ENCODE measurements at places on chromosomes 5 and 9.

DNA sequence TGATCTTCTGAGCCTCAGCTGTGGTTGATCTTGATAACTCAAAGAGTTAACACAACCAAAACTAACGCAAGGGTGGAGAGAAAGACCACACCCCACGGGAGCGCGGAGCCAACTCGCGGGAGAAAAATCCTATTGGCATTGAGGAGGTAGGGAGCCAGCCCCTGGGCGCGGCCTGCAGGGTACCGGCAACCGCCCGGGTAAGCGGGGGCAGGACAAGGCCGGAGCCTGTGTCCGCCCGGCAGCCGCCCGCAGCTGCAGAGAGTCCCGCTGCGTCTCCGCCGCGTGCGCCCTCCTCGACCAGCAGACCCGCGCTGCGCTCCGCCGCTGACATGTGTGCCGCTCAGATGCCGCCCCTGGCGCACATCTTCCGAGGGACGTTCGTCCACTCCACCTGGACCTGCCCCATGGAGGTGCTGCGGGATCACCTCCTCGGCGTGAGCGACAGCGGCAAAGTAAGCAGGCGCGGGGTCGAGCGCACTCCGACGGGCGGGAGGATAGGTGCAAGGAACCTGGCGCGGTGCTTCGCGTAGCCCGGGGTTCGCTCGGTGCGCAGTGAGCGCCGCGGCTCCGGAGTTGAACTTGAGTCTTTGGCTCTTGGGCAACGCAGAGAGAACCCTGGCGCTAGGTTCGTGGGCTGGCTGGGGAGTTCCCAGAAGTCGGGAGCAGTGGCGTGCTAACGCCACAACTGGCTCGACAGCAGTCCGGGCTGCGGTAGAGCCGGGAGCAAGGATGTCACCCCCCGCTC lies at the start of gene GDA:
GDA (plus strand) TSS at position 210 of the 745 bp plus-strand sequence; CDS start at position 330, 120 bp downstream.
- peak; percentile 78 for DNase-seq

DNA sequence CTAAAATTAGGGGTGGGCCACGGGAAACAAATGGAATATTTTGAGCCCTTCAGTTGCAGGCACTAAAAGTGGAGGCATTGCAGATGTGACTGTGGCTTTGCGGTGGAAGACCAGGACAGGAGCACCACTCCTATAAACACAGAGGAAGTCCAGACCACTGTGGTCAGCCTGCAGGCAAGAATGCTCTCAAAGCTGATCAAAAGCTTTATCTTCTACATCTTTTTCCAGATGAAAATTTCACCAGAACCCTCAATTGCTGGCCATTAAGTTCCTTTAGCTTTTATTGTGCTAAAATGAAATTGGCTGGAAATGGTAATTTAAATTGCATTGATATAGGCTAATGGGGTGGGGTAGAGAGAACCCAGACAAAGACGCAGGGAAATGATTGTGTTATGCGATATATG lies 208.8 kb downstream of the ERCC6L2 start:
- DNase-seq, result no peak

DNA sequence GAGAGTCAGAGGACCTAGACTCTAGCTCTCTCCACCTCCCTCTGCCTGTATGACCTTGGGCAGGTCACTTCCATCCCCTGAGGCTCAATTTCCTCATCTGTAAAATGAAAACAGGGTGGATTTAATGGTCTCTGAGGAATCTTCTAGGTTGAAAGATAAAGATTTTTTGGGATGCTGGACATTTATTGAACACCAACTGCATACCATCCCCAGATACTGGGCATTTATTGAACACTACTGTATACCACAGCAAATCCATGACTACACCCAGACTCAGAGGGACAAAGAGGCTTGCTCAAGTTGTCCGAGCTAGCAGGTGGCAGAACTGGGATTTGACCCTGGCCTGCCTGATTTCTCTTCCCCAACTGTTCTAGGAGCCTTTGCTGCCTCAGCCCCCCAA lies 25.0 kb upstream of the CPLX2 start:
- no peak for DNase-seq

- DNase-seq, result no peak
These were observed 90.2 kb upstream of the FAM174A start for GRCh38 chr5:100444961-100445360.

DNA sequence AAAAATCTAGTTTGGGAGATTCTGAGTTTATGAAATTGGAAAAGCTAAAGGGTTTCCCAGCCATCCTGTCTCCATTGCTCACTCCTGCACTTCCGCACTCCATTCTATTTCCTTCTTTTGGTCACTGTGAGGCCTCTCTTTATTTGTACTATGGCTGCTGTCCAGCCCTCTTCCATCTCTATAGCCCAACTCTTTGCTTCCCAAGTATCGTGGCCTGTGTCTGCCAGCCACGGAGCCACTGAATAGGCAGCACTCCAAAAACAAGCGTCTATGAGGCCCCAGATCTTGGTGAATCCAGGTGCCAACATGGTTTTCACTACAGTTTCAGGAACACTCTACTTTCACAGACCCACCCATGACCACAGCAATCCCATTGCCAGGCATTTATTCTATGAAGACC lies 37.2 kb downstream of the GRAMD2B start:
- no peak for DNase-seq

Data from HT-29 (cell line).